ENCODE measurements at places on chromosomes 12 and 14.
A peak's percentile ranks its signal among the peaks of the same experiment; 100 is the strongest.

- DNase-seq, result no peak
These were observed 33.4 kb upstream of the ERGIC2 start for GRCh38 chr12:29414368-29414767.

DNA sequence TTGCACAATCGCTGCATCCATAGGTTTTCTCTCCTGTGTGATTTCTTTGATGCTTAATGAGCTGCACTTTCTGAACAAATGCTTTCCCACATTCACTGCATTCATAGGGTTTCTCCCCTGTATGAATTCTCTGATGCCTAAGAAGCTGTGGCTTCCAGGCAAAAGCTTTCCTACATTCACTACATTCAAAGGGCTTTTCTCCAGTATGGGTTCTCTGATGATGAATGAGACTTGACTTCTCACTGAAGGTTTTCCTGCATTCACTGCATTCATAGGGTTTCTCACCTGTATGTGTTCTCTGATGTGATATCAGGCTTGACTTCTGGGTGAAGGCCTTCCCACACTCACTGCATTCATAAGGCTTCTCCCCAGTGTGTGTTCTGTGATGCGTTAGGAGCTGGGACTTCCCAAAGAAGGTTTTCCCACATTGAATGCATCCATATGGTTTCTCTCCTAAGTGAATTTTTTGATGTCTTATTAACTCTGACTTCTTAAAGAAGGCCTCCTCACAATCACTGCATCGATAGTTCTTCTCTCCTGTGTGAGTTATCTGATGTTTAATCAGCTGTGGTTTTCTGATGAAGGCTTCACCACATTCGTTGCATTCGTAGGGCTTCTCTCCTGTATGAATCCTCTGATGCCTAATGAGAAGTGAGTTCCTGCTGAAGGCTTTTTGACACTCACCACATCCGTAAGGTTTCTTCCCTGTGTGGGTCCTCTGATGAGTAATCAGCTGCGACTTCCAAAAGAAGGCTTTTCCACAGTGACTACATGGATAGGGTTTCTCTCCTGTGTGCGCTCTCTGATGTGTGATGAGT lies 30.3 kb downstream of the ZNF605 start:
- no peak for DNase-seq

- peak; percentile 91 for DNase-seq
These were observed 17.9 kb downstream of the ZDHHC22 start for GRCh38 chr14:77123381-77124325.

- DNase-seq, result no peak
These were observed 200.3 kb upstream of the CAND1 start for GRCh38 chr12:67068761-67069450.

DNA sequence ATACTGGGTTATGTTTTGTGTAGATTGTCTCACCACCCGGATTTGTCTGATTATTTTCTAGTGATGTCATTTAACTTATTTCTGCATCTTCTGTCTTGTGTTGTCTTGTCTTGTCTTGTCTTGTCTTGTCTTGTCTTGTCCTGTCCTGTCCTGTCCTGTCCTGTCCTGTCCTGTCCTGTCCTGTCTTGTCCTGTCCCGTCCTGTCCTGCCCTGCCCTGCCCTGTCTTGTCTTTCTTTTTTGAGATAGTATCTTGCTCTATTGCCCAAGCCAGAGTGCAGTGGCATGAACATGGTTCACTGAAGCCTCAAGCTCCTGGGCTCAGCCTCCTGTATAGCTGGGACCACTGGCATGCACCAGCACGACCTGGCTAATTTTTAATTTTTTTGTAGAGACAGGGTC lies 25.6 kb downstream of the DERA start:
- no peak for DNase-seq

DNA sequence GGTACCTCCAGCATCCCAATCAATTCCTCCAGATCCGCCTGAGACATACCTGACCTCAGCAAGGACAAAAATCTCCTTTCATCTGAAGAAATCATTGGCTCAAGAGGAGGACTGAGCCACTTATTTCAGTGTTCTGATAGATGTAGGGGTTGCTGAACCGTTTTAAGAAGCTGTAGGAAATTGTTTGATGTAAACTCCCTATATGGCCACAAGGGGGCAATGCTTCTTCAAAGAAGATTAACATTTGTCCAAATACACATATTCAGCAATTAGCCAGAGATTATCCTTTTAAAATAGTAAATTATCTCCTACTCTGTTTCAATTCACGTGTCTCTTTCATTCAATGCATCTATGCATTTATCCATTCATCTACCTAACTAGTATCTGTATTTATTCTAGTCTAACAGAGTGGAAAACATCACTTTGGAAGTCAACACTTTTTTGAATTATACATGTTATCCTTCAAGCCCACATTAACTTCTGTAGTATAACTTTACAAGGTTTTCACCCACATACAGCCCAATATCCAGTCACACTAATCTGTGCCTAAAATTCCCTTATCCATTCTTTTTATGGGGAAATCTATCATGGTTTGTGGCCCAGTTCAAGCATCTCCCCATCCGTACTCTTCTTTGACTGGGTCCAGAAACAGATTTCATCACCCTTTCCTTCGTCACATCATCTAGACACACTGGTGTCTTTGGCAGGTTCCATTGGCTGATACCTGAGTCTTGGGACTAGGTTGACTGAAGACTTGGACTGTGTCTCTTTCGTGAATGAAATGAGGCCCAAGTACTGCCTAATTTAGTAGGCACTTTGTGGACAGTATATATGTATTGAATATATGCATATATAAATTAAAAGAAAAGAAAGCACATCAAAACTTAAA lies 411.0 kb upstream of the OR4E1 start:
- DNase-seq, result peak; percentile 6

GRCh38 chr14:46574221-46574977 lies 77.2 kb downstream of the RPL10L start:
- DNase-seq, result no peak

DNA sequence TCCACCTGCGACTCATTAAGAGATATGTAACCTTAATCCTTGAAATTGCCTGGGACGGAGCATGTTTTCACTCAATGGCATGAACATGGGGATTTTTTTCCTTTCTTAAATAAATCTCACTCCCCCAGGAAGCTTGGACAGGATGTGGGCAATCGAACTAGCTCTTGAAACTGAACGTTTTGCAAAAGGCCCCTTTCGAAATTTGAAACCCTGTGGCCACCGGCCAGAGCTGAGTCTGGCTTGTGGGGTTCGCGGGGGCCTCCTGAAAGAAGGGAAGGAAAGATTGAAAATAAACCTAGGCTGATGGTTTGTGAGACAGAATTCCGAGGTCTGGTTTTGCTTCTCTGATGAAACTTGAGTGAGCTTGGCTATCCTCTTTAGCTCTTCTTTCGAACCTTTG lies 101.4 kb upstream of the RTL1 start:
- no peak for DNase-seq

- no peak for DNase-seq
These were observed 75.4 kb downstream of the BTG1 start for GRCh38 chr12:92070054-92070863.

DNA sequence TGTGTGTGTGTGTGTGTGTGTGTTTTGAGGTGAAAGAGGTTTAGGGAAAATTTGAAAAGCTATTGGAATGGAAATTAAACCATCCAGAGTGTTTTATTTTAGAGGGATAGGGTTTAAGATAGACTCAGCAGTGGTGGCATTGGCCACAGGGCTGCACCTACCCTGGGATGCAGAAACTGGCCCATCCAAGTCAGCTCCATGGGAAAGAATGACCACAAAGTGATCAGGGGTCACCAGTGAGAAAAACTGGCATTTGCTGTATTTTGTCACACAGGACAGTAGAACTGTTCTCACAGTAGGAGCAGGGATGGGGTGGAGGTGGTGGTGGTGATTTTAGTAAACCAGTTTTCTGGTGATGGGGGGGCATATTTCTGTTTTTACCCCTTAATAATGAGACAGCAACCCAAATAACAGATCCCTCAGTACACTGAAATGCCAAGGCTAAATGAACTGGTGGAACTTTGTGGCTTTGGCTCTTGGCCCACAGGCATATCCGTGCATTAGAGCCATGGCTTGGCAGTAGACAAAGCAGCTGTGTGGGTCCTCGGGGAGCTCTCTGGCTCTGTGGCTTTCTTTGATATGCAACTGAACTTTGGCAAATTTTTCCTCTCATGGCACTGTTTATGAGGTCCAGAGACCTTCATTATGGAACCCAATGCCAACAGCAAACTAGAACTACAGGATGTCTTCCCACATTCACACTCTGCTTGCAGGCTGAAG lies 348.3 kb downstream of the ZFP36L1 start:
- DNase-seq, result peak; percentile 57

GRCh38 chr14:44970907-44971306 lies 8.9 kb downstream of the TOGARAM1 start:
- DNase-seq, result no peak

DNA sequence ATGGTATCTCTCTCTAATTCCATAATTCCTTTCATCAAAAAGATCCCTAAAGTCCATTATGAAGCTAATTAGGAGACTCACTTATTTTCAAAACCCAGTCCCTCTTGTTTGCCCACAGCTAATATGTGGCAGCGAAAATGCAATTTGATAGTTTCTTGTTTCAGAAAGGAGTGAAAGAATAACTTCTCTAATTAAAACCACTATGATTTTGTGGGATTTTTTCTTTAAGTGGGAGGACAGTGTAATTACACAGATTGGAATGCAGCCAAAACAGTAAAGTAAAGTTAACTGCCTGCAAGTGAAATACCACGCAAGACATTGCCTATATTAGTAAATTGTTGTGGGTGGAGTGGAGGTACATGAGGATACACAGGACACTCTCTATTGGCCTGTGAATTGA lies 50.0 kb downstream of the PTPRO start:
- no peak for DNase-seq

GRCh38 chr14:27916326-27916725 lies 850.3 kb upstream of the FOXG1 start:
- DNase-seq, result no peak

GRCh38 chr12:51925346-51926063 lies 18.2 kb downstream of the ACVRL1 start:
- DNase-seq, result no peak

DNA sequence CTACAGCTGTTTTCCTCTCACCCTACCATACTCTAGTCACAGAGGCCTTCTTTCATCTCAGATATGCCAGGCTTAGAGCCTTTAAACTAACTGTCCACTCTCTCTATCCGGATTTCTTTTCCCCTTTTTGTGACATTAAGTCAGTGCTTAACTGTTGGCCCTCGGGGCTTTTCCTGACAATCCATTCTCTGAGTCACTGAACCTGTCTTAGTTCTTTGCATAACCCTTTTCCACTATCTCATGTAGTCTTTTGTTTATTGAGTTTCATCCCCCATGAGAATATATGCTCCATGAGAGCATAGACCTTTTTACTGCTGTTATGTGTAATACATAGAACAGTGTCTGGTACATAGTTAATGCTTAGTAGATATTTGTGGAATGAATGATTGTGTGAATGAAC lies 68.7 kb downstream of the PLEKHA5 start:
- DNase-seq, result no peak

- DNase-seq, result no peak
These were observed 250.9 kb upstream of the OR4E1 start for GRCh38 chr14:21924479-21924878.

GRCh38 chr12:4496145-4496838 lies 42.4 kb upstream of the RAD51AP1 start:
- no peak for DNase-seq

DNA sequence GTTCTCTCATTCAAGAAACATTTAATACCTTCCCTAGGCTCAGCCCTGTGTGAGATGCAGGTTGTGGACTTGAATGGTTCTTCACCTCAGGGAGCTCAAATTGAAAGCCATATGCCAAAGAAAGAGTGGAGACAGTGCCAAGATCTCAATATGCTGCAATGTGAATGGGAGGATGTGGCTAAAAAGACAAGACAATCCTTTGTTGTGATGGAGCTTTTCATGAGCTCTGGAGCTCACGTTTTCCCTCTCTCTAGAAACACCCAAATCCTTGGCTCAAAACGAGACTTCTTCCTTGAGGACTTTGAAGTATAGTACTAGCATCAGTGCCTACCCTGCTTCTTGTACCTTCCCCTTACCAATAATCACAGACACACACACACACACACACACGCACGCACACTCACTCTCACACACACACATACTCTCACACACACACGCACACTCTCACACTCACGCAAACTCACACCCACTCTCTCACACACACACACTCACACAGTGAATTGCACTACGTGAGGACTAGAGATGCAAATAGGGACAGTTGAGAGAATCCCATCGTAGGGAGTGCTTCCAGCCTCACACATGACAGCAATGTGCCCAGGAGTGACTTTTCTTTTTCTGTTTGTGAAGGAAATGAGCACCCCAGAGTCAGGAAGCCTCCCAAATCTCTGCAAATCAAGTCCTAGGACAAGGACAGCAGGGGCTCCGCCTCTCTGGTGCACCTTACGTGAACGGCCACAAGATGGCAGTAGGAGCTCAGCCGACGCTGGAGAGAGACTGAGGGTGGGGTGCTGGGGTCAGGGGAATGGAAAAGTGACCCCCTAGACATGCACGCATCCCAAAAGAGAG lies 231.4 kb downstream of the PCNX1 start:
- DNase-seq, result peak; percentile 26

DNA sequence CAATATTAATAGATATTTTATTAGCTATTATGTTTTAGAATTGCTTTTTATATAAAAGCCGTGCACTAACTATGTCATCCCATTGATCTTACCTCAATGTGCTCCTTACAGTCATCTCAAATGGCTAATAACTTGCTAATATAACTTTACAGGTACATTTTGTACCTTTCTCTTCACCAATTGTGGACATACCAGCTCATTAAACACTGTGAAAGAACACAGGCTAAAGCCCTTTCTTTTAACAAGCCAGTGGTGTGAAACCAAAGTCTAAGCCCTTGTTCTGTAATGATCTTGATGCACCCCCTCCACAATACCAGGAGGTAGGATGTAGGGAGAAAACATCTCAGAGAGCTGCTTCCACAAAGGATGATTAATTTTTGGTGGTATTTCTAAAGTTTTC lies 675.3 kb upstream of the USP15 start:
- DNase-seq, result no peak

GRCh38 chr12:45223868-45224267 lies 8.0 kb downstream of the ANO6 start:
- DNase-seq, result no peak

Data from NCI-H2107 (cell line).